Caco-2 (cell line): ENCODE measurements at places on chromosomes 3 and 15. TPM values are rescaled to one million over a fixed set of nuclear protein-coding genes. Genes with fewer than 3 reads are reported as not detected.
A peak's percentile ranks its signal among the peaks of the same experiment; 100 is the strongest.

The NME9 gene
- not detected in 2 replicates for total RNA-seq

GRCh38 chr3:43021186-43021585 lies 42.1 kb downstream of the GASK1A start:
- no peak for DNase-seq

DNA sequence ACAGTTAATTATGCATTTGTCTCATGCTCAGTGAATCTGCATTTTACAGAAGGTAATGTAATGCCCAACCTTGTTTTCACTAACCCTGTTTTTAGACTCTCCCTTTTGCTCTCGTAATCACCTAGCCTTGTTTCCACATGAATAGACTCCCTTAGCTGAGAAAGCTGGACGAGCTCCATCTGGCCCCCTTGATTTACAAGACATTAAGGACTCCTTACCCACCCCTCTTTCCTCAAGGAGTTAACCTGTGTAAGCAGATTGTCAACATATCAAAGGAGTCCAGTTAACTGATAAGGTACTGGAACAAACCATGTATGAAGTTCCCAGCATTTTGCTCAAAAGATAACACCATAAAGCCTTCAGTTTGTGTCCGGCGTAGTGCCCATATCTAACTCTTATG lies 99.6 kb downstream of the VPS8 start:
- no peak for DNase-seq

DNA sequence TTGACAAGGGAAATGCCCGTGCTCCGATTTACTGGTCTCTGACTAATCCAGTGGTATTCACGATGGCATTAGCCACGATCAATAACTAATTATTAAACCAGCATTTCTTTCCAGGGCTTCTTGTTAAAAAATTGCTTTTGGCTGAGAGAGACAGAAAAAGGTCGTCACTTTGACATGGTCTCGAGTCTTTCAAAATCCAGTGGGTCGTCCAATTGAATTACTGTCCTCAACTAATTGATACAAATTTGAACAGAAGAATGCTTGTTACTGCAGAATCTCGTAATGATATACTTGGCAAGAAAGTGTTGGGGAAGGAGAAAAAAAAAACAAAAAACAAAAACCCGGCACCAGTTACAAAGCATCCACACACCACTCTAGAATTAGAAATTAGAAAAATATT lies 318.4 kb downstream of the NR2F2 start:
- no peak for DNase-seq

The NECTIN3 gene
- total RNA-seq, result 75.8 and 81.0 TPM in 2 replicates

- DNase-seq, result no peak
Measured at GRCh38 chr3:177057768-177058167, 139.5 kb downstream of the TBL1XR1 start.

- DNase-seq, result no peak
Measured at GRCh38 chr3:110459021-110459420, 612.6 kb upstream of the NECTIN3 start.

The IL17RC gene
- total RNA-seq, result 8.5 and 11.3 TPM in 2 replicates

DNA sequence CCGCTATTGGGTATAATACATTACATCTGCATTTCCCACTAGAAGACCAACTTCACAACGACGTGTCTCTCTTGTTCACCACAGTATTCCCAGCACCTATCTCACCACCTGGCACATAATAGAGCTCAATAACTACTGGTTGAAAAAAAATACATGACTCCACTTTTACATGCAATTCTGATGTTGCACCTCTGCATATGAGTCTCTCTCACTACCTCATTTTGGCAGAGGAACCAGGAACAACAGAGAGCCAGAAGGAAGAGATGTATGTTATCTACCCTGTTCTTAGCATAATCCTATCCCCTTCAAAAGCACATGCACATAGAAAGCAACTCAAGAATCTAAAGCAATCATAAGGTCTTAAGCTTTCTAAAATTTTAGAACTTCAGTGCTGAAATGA lies 61.6 kb downstream of the SHQ1 start:
- DNase-seq, result no peak

The CLDN16 gene
- 0.27 and 0.30 TPM in 2 replicates for total RNA-seq

The P2RY14 gene
- total RNA-seq, result not detected in 2 replicates

DNA sequence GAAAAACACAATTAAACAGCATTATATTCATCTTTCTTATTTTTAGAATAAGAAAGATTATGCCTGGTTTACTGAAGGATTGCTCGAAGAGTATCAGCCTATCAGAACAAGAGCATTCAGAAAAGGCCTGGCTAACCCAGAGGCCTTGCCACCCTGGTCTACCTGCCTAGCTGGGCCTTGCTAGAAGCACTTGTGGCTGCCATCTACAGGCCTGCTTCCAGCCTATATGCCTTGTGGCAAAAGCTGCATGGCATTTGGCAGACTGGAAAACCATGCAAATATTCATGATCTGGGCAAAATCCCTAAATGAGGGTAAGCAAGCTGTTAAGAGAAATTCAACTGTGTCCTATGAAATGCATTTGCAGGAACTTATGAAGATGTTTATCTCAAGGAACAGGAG lies 9.3 kb upstream of the ATP13A4 start:
- peak; percentile 38 for DNase-seq

DNA sequence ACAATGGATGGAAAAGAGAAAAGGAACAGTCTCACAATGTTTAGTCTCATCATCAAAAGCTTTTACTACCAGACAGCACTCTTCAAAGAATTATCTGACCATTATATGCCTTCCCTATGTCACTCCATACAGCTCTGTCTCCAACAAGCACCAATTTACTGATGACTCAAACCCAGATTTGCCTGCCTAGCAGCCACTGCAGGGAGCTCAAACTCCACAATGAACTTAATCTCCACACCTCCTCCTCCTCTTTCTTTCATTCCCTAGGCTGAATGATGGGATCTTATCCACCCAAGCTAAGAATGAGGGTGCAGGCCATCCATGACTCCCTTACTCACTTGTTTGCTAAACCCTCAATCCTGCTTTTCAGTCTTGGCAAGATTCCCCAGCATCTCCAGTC lies 45.5 kb downstream of the NBEAL2 start:
- DNase-seq, result no peak

DNA sequence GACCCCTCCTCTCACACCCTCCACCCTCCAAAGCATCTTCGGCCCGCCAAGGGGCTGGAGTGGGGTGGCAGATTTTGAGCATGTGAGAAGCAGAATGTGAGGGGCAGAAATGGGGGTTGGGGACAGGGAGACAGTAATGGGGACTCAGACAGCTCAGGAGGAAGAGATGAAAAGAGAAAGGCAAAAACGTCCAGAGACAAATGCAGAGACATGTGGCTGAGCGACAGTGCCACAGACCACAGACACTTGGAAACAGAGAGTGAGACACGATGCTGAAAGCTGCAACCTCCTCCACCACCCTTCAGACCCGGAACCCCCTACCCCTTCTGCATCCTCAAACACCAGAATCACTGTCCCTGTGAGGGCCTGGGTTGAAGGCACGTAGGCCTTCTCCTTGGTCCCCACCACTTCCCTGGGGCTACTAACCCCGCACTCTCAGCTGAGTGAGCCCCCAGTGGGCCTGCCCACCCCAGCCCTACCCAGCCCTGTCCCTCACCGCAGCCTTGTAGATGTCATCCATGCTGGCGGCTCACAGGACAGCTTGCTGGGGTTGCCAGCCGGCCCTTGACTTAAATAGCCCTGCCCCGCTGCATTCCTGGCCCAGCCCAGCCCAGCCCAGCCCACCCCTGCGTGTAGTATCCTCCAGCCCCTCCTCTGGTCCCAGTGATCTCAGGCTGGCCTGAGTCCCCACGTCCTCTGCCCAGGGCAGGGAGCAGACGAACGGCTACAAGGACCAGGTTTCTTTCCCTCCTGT lies at the start of gene TNNC1:
Gene TNNC1 (minus strand): TSS at position 546 of the 754 bp plus-strand sequence. CDS start 26 bp downstream, at position 520.
- peak; percentile 66 for DNase-seq

- no peak for DNase-seq
Measured at GRCh38 chr3:4895838-4896237, 83.4 kb upstream of the BHLHE40 start.

The CHCHD4 gene
- 15.3 and 15.9 TPM in 2 replicates for total RNA-seq

DNA sequence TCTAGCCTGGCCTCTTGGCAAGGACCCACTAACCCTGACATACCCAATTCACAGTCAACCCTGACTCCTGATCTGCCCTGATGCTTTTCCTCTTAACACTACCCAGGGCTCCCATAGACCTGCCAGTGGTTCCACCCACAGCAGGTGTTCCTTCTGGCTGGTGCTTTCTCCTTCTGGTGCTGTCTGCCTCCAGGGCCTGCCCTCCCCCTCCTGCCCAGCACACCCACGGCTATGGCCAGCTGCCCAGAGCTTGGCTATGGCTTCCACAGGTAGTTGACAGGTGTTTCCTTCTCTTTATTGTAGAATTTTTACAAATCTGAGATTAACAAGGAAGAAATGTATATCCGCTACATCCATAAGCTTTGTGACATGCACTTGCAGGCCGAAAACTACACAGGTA lies 46.5 kb upstream of the MANF start:
- no peak for DNase-seq

GRCh38 chr3:52001443-52001974 lies 5.8 kb upstream of the RPL29 start:
- peak; percentile 87 for DNase-seq

DNA sequence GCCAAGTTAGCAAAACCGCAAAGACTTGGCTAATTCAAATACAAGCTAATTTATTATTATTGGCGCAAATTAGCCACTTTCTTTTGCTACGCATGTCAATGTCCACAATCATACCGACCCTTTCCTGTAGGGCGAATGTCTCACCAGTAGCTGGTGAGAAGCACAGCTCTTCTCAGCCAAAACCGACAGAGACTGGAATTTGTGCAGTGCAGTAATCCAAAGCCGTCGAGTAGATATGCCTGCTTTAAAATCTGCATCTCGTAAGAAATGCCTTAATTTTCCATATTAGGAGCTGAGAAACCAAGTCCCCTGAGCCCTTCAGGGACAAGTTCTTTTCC lies 614 bp upstream of the MINDY2 start:
- no peak for DNase-seq

GRCh38 chr3:127745656-127746399 lies 73.1 kb downstream of the ABTB1 start:
- no peak for DNase-seq

GRCh38 chr3:192916371-192917027 lies 1.2 kb downstream of the MB21D2 start:
- DNase-seq, result peak; percentile 56

DNA sequence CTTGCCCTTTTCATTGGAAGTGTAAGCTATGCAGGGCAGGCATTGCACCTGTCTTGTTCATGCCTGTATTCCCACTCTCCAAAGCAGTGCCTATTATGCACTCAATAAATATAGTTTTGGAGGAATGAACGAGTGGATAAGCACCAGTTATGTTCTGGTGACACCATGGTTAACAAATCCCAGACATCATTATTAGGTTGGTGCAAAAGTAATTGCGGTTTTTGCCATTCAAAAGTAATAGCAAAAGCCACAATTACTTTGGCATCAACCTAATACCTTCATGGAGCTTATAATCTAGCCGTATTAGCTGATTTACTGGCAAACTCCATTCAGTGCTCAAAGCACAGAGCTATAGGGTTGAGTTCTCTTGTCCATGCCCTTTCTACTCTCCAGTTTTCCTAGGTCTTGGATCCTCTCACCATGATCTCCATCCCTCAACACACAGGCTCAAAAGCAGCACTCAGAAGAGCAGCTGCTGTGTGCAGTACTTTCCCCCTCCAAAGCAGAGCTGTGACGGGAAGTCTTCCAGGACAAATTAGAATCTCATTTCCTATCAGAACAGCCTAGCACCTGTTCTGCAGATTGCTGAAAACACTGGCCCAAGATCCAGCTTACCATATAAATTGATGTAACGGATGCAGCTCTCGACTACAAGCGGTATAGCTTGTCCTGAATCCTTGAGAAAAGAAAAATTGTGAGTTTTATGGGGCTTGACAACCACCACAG lies 63.2 kb upstream of the RAD18 start:
- no peak for DNase-seq

The OXTR gene
- total RNA-seq, result 3.9 and 4.6 TPM in 2 replicates

The SNX22 gene
- 0.91 and 1.2 TPM in 2 replicates for total RNA-seq

The CLASP2 gene
- total RNA-seq, result 65.6 and 66.3 TPM in 2 replicates

The GHSR gene
- not detected in 2 replicates for total RNA-seq

The P2RY12 gene
- total RNA-seq, result not detected in 2 replicates

The MCF2L2 gene
- total RNA-seq, result 3.9 and 4.6 TPM in 2 replicates

The PP2D1 gene
- not detected in 2 replicates for total RNA-seq

DNA sequence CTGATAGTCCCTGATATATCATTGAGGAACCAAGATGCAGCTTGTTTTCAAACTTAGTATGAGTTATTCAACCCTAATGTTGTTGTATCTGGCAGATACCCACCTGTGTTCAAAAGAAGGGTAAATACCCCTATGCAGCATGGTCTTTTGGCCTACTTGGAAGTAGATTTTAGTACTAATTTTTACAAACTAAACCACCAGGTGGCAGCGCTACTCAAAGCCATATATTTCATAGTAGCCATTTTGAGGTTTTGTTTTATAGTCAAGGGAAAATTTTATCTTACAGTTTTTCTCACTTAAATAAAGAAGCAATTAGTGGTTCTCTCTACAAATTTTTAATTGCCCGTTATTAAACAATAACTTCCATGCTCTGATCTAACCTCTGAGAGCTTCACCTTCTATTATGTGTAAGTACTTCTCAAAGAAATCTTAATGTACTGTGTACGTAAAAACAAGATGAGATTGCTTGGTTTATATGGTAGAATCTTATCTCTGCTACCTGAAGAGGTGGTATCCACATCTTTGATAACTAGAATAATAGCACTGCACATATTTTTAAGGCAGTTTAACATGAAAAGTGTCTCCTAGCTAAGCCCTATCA lies 31.5 kb upstream of the MLF1 start:
- peak; percentile 55 for DNase-seq

GRCh38 chr15:88395872-88396781 lies 71.1 kb downstream of the MRPL46 start:
- DNase-seq, result peak; percentile 32

DNA sequence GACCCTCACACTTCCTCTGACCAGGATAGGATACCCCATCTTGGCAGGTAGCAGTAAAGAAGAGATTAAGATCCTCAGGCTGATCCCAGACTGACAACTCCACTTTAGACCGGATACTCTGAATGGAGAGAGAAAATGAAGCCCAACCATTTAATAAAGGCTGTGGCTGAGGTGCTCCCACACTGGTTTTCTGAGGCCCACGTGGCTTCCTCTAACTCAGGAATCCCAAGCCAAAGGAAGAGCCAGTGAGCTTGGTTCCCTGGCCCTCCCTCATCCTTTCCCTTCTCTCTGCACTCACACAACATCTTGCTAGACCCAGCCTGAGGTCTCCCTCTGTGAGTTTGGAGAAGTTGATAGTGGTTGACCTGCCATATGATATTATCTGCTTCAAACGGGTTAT lies 78.1 kb downstream of the ITGB5 start:
- no peak for DNase-seq

The SNTN gene
- total RNA-seq, result not detected in 2 replicates

GRCh38 chr3:51942603-51943450 lies 664 bp downstream of the PARP3 start:
- peak; percentile 39 for DNase-seq

The MED12L gene
- 21.5 and 22.9 TPM in 2 replicates for total RNA-seq

The PAK6 gene
- 19.9 and 20.7 TPM in 2 replicates for total RNA-seq

- no peak for DNase-seq
Measured at GRCh38 chr3:17755836-17756235, 13.4 kb upstream of the TBC1D5 start.
